ENCODE measurements at places on chromosomes 5 and 9.

DNA sequence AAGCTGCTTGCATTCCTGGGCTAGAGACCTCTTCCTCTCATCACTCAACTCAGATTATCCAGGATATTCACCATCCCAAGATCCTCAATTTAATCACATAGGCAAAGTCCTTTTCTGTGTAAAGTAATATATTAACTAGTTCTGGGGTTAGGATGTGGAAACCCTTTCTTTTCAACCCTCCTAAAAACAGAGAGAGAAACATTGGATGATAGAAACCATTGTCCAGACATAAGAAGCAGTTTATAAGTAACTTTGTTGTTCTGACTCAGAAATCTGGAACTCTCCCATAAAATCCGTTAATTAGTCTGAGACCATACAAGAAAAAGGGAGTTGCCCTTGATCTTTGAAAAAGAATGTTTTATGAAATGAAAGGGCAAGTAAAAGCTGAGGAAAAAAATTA is 817.1 kb upstream of the CDH9 start:
- DNase-seq, result no peak

GRCh38 chr5:73280821-73281746 is 108.1 kb downstream of the TMEM174 start:
- DNase-seq, result peak; percentile 94

DNA sequence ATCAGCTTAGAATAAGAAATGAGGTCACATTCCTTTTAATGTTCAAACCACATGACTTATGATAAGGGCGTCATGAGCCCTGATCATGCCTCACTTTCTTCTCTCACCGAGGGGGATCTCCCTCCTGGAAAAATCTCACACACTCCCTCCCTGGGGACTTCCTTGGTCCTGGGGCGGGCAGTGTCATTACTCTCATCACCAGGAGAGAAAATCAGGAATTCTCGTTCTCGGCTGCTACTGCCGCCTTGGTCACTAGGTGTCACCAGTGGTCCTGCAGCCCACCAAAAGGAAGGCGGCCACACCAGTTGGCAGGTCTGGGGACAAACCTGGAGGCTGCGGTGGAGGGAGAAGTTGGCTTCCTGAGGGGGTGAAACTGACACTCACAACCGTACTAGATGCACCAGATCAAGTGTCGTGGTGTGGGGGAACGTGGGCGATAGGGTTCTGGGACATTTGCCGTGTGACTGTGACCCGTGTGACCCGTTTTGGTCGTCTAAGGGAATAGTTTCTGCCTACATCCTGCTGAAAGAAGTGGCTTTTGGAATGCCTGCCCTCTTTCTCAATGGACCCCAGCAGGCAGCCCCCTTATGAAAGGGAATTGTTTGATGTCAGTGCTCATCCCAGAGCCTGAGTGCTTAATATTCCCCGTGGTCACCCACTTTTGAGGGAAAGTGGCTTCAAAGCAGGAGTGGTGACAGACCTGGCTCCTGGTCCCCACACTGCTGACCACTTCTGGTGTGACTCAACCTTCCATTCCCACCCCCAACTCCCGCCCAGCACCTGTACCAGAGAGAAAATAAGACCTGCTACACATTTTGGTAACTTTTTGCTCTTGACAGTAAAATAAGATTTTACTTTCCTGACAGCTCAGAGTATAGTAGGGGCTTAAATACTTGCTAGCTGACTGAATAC is 63.2 kb downstream of the ACER2 start:
- peak; percentile 60 for DNase-seq

DNA sequence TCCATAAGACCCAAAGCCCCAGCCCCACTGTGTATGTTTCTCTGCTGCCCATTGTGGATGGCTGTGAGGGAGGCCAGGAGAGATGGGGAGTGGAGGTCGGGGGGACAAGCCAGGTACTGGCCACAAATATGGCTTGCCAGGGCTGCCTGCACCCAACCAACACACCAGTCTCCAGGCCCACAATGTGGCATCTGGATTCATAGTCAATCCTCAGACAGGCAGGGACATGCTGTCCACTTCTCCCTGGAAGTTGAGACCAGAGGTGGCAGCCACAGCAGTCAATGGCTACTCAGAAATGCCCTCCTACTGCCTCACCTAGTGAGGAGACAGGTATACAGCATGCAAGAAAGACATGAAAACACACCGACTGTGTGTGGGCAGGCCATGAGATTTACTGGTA is 61.2 kb upstream of the SLC25A51 start:
- no peak for DNase-seq

DNA sequence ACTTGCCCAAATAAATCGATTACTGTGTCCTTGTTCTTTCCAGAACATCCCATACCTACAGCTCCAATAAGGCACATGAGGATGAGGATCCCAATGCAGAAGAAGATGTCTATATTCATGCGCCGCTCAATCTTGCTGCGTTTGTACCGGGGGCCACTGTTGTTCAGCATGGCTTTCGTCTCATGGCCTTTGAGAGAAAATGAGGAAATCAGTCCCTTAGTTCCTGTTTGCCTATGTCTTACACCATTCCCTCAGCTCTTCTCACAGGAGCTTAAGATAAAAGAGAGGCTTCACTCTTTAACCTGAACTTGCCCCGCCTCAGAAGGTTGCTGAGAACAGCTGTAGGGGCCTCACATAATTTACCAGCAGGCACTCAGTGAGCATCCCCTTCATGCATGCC is 211.6 kb downstream of the ATP10B start:
- DNase-seq, result no peak

DNA sequence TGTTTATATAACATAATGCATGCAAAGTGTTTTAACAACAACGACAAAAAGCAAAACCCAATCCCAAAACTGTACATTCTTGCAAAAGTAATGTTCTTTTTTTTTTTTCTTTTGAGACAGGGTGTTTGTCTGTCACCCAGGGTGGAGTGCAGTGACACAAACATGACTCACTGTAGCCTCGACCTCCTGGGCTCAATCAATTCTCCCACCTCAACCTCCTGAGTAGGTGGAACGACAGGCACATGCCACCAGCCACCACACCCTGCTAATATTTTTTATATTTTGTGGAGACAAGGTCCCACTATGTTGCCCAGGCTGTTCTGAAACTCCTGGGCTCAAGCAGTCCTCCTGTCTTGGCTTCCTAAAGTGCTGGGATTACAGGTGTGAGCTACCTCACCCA is 13.6 kb upstream of the HAVCR1 start:
- DNase-seq, result no peak

GRCh38 chr5:44881266-44881665 is 72.5 kb downstream of the MRPS30 start:
- no peak for DNase-seq

GRCh38 chr5:39473156-39473775 is 48.5 kb upstream of the DAB2 start:
- DNase-seq, result no peak

All from COR-L47 (cell line).